ENCODE measurements at places on chromosomes 12 and 14.

- DNase-seq: no peak
Measured at GRCh38 chr12:44976246-44976645, 74.7 kb downstream of the DBX2 start.

DNA sequence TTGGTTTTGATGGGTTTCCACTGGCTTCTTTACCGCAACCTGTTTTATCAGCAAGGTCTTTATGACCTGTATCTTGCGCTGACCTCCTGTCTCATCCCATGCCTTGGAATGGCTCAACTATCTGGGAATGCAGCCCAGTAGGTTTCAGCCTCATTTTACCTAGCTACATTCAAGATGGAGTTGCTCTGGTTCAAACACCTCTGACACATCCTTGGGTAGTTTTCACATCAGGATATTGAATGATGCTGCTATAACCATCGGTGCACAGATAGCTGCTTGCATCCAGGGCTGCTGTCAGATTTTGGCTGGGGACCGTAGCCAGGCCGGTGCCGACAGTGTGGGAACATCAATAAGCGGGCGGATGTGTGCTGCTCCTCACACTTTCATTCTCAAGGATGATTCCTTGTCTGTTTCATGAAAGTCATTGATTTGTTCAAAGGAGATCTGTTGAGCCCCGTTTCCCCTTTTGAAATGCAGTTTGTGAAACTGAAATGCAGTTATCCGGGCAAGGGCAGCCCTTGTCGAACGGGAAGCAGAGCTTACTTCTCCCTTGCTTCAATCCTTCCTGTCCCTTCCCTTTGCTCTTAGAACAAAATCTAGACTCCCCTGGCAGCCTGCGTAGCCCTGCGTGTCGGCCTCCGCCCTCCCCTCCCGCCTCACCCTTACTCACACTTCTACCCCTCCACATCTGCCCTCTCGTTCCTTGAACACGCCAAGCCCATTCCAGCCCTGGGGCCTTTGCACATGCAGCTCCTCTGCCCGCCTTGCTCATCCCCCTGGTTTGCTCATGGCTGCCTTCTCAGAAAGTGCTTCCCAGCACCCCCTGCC is 49.2 kb upstream of the NCOR2 start:
- no peak for DNase-seq

GRCh38 chr14:79011920-79012204 is 841.7 kb downstream of the NRXN3 start:
- no peak for DNase-seq

DNA sequence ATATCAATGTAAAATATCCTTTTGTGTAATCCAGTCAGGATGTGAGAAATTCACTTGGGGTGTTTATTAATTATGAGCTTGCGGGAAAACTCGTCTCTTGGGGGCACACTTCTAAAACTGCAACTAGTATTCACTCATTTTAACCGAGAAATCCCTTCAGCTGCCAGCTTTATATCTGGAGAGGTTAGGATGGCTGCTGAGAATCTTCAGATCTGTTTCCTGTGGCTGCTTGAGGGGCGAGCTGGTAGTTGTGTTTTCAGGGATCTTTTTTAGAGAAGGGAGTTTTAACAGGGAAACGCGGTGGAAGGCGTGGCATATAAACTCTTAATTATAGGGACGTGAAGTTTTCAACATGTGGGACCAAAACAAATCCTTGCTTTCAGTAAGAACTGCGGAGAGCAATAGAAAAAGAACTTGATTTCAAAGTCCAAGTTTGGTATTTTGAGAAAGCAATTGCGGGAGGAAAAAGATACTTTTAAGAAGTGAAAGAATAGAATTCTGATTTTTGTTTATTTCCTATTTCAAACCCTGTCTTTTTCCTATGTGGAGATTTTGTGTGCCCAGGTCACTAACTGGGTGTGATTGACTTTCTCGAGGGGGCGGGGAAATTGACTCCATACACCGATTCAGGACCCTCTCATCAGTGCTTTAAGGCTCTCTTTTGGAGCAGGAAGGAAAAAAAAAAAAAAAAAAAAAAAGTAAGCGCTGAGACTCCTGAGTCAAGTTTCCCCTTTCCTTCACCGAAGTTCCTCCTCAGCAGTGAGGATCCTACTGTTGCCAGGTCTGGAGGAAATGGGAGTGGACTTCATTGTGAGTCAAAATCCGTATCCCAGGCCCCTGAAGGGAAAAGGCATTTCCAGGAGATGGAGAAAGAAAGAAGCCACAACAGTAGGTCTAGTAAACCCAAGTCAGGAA is 1.1 kb downstream of the PPFIBP1 start:
- no peak for DNase-seq

GRCh38 chr12:68013181-68013580 is 23.9 kb downstream of the IFNG-AS1 start:
- no peak for DNase-seq

DNA sequence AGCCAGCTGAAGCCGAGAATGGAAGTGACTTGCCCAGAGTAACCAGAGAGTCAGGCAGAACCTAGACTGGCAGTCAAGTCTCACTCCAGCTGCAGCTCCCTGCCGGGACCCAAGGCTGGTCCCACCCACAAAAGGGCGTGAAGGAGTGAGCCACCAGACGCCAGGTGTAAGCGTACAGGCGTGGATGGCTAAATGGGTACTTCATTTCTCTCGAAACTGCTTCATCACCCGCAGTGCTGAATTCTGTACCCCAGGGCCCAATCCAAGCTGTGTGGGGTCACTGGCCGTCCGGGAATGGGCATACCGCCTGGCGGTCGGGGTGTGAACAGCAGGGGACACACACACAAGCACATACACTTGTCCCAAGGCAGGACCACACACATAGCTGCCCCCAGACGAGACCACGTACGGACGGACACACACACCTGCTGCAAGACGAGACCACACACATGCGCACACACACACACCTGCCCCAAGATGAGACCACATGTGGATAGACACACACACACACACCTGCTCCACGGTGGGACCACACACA is 34.8 kb downstream of the DEGS2 start:
- DNase-seq: no peak

DNA sequence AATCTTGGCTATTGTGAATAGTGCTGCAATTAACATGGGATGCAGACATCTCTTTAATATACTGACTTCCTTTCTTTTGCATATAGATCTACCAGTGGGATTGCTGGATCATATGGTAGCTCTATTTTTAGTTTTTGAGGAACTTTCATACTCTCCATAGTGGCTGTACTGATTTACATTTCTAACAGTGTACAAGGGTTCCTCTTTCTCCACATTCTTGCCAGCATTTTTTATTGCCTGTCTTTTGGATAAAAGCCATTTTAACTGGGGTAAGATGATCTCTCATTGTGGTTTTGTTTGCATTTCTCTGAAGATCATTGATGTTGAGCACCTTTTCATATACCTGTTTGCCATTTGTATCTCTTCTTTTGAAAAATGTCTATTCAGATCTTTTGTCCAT is 8.4 kb downstream of the AMDHD1 start:
- no peak for DNase-seq

GRCh38 chr12:94597268-94597667 is 53.1 kb downstream of the TMCC3 start:
- no peak for DNase-seq

DNA sequence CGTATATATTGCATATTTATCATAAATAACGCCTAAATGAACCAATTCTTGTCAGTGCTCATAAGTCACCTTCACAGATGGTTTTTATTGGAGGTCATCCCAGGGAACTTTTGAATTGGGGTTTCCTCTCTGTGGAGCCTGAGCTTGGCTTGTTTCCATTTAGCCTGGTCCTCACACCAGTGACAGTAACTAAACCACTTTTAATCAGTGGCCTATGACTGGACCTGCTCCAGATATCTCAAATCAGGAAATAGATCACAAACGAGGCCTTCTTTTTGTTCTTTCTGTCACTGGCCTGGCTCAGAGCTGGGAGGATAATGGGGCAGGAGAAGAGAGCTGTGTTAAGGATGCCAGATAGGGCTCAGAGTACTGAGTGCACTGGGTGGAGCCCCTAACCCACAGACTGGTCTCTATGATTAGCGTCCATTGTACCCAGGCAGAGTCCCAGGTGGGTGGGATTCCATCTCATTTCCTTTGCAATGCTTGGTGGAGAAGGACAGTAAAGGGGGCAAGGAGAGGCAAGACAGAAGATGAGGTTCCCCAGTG is 92.4 kb downstream of the NUAK1 start:
- no peak for DNase-seq

GRCh38 chr14:100440207-100440631 is 117.1 kb downstream of the SLC25A47 start:
- no peak for DNase-seq

GRCh38 chr12:84912198-84913128 is at the start of gene SLC6A15:
TSS of gene SLC6A15 (minus strand) at chr12:84912799. CDS start at chr12:84892120, 20,679 bp downstream.
- DNase-seq: no peak

- DNase-seq: no peak
Measured at GRCh38 chr14:105860615-105861580, 334.5 kb downstream of the TMEM121 start.

DNA sequence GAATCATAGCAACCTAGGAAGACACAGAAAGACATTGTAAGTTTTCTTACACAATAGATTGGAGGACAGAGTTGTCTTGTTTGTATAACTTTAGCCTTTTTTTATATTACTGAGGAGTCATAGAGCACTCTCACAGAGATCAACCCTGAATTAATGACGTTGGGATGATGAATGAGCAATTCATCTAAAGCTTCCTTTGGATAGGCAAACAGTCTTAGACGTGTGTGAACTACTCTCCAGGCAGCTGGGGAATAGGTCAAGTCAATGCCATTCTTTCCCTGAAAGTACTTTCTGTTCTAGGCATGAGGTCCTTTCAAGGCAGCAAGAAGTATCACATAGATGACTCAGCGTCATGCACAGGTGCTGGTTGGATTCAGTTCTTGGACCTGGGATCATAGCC is 369.1 kb upstream of the NOVA1 start:
- DNase-seq: no peak

GRCh38 chr12:128267131-128267622 is at the start of gene TMEM132C:
TSS of gene TMEM132C (plus strand) at chr12:128267170. CDS start at chr12:128267403, 233 bp downstream.
- DNase-seq: no peak

- no peak for DNase-seq
Measured at GRCh38 chr14:102708494-102708893, 68.8 kb upstream of the TRAF3 start.

DNA sequence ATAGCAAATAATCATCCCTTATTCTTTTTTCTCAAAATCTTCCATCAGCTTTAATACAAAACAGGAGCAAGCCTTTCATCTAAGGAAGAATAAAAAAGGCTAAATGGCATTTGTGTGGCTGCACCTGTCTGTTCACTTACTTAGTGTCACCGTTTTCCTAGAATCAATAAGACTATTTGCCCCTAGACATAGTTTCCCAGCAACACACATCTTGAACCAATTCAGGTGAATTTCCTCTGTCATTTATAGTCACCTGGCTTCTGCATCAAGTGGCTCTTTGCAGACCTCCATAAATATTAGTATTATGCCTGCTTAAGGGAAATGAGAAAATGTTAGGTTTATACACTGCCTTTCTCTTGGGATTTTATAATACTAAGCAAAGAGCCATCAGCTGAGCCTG is 17.4 kb upstream of the GCH1 start:
- no peak for DNase-seq

DNA sequence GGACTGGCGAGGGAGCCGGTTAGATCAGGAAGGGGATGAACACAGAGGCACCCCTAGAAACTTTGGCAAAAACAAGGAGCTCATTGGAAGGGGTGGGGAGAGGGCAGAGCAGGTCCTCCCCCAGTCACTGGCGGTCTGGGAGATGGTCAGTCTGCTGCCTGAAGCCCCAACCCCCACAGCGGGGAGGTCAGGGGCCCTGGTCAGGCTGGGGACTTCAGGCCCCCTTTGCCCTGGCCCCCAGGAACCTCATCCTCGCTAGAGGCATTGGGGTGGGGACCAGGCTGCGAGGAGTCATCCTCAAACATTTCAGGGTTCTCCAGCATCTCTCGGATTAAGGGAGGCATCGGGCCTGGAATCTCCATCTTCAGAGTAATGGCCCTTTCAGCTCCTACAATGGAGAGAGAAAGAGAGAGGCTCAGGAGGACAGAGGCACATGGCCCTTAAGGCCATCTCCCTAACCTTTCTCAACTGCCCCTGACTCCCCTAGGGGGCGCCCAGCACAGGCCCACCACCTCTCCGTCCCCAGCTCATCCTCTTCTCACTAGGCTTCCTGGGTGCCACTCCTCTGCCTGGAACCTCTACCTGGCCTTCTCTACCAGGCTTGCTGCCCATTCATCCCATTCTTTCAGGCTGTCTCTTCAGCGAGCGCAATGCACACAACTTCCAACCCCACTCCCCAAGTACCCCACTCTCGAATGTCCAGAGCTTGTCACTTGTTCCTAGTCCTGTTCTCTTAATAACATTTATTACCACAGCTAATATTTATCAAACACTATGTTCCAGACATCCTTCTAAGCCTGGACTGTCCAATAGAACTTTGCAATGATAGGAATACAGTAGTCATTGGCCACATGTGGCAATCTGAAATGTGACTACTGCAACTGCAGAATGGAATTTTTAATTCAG is 4.7 kb upstream of the ITGB7 start:
- DNase-seq: no peak

- DNase-seq: no peak
Measured at GRCh38 chr12:53199700-53200099, 7.4 kb downstream of the ITGB7 start.

- DNase-seq: no peak
Measured at GRCh38 chr14:88045705-88046104, 40.8 kb downstream of the GPR65 start.

- DNase-seq: no peak
Measured at GRCh38 chr12:93019975-93020630, 91.0 kb upstream of the EEA1 start.

- DNase-seq: no peak
Measured at GRCh38 chr12:57609101-57609780, 2.0 kb upstream of the ARHGEF25 start.

- no peak for DNase-seq
Measured at GRCh38 chr14:50943261-50943942, 881 bp downstream of the PYGL start.

- no peak for DNase-seq
Measured at GRCh38 chr12:78229591-78230101, 399.0 kb downstream of the NAV3 start.

DNA sequence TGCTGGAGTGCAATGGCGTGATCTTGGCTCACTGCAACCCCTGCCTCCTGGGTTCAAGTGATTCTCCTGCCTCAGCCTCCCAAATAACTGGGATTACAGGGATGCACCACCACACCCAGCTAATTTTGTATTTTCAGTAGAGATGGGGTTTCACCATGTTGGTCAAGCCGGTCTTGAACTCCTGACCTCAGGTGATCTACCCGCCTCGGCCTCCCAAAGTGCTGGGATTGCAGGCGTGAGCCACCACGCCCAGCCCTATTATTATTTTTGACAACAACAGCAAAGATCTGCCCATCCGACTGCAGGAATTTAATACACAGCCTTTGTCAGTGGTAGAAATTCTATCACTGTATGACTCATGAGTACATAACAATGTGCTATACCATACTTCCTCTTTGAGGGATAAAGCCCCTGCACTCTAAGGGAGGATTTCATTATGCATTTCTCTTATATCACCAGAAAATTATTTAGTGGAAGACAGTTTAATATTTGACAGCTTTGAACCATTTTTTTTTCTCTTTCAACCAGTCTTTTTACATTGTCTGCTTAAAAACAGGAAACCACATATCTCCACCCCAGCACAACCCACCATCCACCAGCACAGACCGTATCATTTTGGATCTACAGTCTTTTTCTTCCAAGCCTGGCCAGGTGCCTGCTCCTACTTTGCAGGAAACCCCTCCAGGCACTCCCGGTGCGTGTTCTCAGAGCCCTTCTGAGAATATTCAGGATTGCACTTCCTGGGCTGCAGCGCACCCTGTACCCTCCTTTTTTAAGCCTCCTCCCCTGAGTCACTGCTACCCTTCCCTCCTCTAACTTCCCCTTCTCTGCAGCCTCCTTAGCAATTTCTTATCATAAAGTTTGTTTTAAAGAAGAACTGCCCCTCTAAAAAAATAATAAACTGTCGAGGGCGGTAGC is 594 bp downstream of the ARHGDIB start:
- no peak for DNase-seq

GRCh38 chr14:79668951-79669350 is 542.4 kb downstream of the DIO2 start:
- no peak for DNase-seq
